MG63 (cell line): ENCODE measurements at places on chromosomes 5 and 9. TPM values are rescaled to one million over a fixed set of nuclear protein-coding genes. Genes with fewer than 3 reads are reported as not detected.
A peak's percentile ranks its signal among the peaks of the same experiment; 100 is the strongest.

The ADAMTS6 gene
- 13.5 and 23.2 TPM in 2 replicates for total RNA-seq

GRCh38 chr9:129319938-129320481, 141.9 kb upstream of the IER5L start:
- DNase-seq: no peak

The NIM1K gene
- not detected in 2 replicates for total RNA-seq

GRCh38 chr9:80326105-80326504, 754.3 kb downstream of the TLE4 start:
- DNase-seq: peak; percentile 36

DNA sequence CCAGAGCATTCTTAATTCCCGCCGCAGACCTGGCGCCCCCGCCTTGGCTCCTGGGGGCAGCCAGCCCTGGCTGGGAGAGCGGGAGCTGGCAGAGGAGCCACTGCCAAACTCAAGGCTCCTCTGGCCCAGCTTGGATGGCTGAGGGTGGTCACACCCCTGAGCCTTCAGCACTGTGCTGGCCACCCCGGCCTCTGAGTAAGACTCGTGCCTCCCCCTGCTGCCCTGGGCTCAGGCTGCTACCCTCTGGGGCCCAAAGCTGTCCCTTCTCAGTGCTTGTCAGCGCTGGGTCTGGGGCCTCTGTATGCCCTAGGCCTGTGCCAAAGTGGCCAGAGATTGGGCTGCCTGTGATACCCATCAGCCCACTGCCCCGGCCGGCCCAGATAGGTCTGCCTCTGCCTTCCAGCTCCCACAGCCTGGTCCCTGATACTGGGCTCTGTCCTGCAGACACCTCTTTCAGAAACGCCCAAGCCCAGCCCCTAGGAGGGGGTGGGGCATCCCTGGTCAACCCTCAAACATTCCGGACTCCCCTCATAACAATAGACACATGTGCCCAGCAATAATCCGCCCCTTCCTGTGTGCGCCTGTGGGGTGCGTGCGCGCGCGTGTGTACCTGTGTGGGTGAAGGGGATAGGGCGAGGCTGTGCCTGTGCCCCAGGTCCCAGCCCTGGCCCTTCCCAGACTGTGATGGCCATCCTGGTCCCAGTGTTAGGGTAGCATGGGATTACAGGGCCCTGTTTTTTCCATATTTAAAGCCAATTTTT, 4.4 kb upstream of the PRR7 start:
- DNase-seq: no peak

DNA sequence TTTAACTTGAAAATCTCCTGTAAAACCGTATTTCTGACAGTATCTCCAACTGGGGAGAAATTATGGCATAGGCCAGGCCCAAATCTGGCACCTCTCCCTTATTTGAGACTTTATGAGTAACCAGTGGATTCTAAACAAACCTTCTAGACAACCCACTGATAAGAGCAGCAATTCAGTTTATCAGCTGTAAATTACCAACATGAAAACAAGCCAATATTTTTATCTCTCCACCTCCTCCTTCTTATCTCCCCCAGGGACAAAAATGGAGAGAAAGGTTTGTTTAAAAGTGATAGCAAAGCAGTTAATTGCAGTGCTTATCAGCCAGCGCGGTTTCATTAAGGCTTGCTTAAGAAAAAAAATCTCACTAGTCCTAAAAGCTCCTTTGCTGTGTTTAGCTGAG, 53.8 kb downstream of the KCNV2 start:
- no peak for DNase-seq

GRCh38 chr5:57855831-57856230, 373.2 kb upstream of the ACTBL2 start:
- no peak for DNase-seq

The ZNF483 gene
- total RNA-seq: not detected in 2 replicates

- no peak for DNase-seq
Measured at GRCh38 chr9:1050125-1050895, at the start of gene DMRT2. DMRT2 (plus strand) TSS chr9:1050357; CDS start chr9:1051614, 1,257 bp downstream.

- DNase-seq: no peak
Measured at GRCh38 chr5:148523139-148523538, 131.2 kb downstream of the HTR4 start.

The CSF1R gene
- total RNA-seq: 0.26 TPM in 1 of 2 replicates, not detected in the other

DNA sequence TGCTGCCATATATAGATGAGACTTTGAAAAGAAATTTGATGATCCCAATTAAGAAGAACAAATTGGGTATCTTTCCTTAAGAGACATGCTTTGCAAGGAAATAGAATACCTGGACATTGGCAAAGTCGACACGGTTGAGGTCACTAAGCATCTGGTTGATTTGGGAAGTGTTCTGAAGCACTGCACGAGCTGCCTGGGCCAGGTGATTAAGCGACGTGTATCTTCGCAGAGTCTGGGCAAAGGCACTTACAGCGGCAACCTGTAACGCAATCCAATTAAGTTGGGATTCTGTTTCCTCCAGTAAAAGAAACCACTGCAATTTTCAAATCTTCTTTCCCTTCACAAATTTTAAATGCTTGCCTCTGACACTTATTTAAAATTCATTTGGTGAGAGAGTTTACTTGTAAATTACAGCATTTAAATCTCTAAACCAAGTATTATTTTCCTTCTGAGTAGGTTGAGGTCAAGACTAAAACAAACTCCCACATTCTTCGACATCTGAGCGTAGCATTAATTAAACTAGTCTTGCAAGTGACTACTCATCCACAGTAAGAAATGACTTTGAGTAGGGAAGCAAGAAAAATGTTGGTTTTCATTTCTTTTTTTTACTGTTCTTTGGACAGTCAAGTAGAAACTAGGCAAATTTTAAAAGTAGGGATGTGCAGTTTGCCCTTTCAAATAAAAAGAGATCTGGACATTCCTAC, 262.8 kb downstream of the RFX3 start:
- no peak for DNase-seq

GRCh38 chr9:38127271-38127839, 58.3 kb upstream of the SHB start:
- DNase-seq: no peak

- no peak for DNase-seq
Measured at GRCh38 chr5:163350083-163350482, 87.3 kb upstream of the CCNG1 start.

The NTRK2 gene
- total RNA-seq: not detected in 2 replicates

DNA sequence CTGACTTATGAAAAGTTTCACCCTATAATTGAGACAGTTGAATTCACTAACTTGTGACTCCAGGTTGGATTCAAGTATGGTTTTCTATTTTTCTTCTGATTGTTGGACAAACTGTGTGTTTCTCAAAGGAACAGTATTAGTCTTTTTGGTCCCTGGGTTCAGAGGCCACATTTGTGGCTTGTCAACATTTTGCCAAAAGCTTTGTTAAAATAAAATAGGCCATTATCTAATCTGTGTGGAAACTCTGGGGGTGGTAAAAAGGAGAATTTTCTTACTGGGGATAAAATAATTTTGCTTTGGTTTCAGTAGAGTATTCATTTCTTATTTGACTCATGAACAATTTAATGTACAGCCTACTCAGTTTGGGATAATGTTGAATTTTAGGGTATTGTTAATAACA, 166.3 kb downstream of the TMEM167A start:
- no peak for DNase-seq

The SLC36A3 gene
- not detected in 2 replicates for total RNA-seq

- no peak for DNase-seq
Measured at GRCh38 chr9:89891221-89891590, 286.4 kb downstream of the GADD45G start.

- DNase-seq: no peak
Measured at GRCh38 chr5:171848911-171849520, 63.4 kb downstream of the SMIM23 start.

DNA sequence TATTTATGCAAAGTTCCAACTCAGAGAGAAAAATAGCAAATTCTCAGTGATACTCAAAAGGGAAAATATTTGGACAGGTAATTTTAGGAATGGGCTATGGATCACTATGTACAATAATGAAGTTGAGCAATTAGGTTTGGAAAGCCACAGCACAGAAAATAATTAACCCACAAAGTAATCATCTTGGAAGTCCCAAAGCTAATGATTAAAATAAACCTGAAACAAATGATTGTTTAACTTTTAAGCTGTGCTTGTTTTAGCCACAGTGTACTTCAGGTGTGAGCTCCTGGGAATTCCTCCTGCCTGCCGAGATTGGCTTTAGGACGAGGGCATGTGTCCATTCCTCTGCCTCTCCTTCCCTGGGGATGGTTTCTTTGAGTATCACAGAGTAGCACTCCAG, 403.9 kb downstream of the ZSWIM6 start:
- DNase-seq: no peak

GRCh38 chr9:89768650-89769071, 163.8 kb downstream of the GADD45G start:
- no peak for DNase-seq

- DNase-seq: no peak
Measured at GRCh38 chr5:173018358-173018757, 34.8 kb downstream of the ATP6V0E1 start.

- DNase-seq: no peak
Measured at GRCh38 chr5:132877938-132878337, 4.5 kb downstream of the LEAP2 start.

GRCh38 chr9:89426384-89426961, 71.4 kb downstream of the SEMA4D start:
- DNase-seq: no peak

DNA sequence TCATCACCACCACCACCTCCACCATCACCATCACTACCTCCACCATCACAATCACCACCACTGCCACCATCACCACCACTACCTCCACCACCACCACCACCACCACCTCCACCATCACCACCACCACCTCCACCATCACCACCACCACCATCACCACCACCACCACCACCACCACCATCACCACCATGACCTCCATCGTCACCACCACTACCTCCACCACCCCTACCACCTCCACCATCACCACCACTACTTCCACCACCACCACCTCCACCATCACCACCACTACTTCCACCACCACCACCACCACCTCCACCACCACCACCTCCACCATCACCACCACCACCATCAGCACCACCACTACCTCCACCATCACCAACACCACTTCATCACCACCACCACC, 23.5 kb upstream of the ADCY2 start:
- no peak for DNase-seq

The ACTBL2 gene
- total RNA-seq: 0.30 and 1.8 TPM in 2 replicates
